ENCODE measurements at places on chromosomes 11 and 22. TPM values are rescaled to one million over a fixed set of nuclear protein-coding genes. Genes with fewer than 3 reads are reported as not detected.
A peak's percentile ranks its signal among the peaks of the same experiment; 100 is the strongest.

GRCh38 chr22:44365832-44366231 is 53.1 kb upstream of the SHISAL1 start:
- no peak for DNase-seq

DNA sequence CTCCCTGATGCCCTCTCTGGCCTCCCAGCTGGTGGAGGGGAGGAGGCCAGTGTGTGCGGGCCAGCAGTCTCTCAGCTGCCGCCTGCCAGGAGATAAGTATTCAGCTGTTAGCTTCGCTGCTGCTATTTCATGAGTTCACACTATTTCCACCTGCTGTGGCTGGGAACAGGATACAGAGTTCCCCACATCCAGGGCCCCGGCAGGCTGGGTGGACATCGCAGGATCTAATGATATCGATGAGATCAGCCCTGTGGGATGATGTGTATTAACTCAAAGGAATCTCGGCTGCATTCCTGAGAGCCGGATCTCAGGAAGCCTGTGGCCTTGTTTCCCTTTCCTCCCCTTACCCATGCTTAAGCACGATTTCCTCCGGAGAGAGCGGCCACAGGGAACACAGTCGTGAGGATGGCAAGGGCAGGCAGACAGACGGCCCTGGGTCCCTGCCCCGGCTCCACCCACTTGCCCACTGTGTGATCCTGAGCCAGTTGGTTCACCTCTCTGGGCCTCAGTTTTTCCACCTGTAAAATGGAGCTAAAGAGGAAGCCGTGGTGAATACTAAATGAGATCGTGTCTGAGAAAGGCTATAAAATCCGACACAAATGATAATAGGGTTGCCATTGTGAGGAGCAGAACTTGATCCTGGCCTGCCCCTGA is 6.5 kb upstream of the PVALB start:
- no peak for DNase-seq

GRCh38 chr22:46352276-46352675 is 16.8 kb downstream of the TRMU start:
- no peak for DNase-seq

DNA sequence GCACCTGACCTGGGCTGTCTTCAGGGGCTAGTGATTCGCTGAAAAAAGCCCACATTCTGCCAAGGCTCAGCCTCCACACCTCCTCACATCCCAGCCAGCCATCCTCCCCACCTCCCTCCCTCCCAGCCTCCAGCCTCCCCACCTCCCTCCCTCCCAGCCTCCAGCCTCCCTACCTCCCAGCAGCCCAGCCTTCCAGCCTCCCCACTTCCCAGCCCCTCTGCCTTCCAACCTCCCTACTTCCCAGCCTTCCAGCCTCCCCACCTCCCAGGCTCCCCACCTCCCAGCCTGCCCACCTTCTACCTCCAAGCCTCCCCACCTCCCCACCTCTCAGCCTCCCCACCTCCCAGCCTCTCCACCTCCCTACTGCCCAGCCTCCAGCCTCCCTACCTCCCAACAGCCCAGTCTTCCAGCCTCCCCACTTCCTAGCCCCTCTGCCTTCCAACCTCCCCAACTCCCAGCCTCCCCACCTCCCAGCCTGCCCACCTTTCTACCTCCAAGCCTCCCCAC is 33.7 kb upstream of the TH start:
- DNase-seq = no peak

GRCh38 chr22:38353701-38354100 is 36.5 kb upstream of the CSNK1E start:
- DNase-seq = no peak

- DNase-seq = no peak
Observed at GRCh38 chr11:34327804-34328631, 29.8 kb downstream of the ABTB2 start.

DNA sequence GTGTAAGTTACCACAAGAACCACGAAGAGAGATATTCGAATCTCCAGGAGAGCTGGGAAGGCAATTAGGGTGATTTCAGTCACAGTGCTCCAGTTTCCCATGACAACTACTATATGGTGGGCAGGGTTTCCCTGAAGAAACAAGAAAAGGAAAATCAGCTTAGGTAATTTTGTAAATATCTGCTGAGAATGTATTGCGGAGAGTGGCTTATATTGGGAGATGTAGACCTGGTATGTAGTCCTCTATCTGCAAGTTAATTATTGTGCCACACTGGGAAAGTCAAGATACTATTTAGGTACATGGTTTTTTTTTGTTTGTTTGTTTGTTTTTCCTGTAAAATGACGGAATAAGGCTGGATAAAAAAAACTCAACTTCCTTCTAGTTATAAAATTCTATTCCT is at the start of gene OR6M1:
Gene OR6M1 (minus strand): TSS at position 101 of the 400 bp plus-strand sequence. CDS start 0 bp downstream, at position 101.
- DNase-seq = no peak

GRCh38 chr11:44030996-44031395 is 16.8 kb upstream of the ACCSL start:
- DNase-seq = no peak

DNA sequence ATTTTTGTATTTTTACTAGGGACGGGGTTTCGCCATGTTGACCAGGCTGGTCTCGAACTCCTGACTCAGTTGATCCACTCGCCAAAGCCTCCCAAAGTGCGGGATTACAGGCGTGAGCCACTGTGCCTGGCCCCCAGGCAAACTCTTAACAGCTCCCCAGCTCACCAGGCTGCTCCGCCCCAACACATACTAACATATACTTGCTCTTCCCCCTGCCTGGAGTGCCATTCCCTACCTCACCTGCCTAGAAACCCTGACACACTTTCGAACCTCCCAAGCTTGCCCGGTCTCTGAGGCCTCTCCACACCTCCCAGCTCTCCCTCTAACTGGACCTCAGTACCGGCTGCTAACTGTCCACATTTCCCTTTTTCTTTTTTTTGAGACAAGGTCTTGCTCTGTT is 8.5 kb downstream of the MAP4K2 start:
- no peak for DNase-seq

GRCh38 chr11:123640677-123641494 is 13.5 kb downstream of the SCN3B start:
- peak; percentile 26 for DNase-seq

DNA sequence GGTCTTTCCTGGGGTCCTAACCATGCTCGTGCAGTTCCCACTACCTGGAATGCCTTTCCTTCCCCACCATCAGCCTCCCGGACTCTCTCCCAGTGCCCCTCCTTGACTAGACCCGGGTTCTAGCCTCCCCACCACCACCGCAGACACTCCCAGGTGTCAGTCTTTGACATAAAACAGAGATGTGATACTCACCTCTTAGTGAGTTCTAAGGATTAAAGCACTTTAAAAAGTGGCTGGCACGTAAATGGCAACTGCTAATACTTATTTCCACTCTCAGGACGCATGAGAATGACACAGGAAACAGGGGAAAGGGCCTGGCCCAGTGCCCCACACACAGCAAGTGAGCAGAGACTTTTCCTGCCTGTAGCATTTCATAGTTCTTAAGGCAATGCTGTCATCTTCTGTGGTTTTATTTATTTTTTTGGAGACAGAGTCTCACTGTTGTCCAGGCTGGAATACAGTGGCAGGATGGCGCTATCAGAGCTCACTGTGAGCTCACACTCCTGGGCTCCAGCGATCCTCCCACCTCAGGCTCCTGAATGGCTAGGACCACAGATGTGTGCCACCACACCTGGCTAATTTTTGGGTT is 1.9 kb upstream of the SLC25A45 start:
- peak; percentile 37 for DNase-seq

GRCh38 chr11:84289381-84289906 is 1003.3 kb upstream of the CCDC90B start:
- DNase-seq = no peak

- DNase-seq = no peak
Observed at GRCh38 chr22:49349841-49350381, 477.8 kb downstream of the BRD1 start.

DNA sequence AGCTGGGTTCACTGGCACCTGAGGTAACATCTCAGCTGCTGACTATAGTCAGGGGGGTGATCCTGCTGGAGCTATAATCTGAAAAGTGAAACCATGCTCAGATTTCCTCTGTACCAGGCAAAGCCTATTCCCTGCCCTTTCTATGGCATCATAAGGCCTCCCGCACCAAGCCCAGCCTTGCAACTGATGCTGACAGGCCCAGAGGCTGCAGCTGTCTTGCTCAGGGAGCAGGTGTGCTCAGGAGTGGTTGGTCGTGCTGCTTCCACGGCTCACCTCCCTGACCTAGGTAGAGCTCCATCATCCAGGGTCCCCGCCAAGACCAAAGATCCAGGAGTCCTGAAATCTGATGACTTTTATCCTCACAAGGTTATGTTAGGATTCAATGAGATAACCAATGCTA is 121.7 kb downstream of the FEZ1 start:
- DNase-seq = no peak

DNA sequence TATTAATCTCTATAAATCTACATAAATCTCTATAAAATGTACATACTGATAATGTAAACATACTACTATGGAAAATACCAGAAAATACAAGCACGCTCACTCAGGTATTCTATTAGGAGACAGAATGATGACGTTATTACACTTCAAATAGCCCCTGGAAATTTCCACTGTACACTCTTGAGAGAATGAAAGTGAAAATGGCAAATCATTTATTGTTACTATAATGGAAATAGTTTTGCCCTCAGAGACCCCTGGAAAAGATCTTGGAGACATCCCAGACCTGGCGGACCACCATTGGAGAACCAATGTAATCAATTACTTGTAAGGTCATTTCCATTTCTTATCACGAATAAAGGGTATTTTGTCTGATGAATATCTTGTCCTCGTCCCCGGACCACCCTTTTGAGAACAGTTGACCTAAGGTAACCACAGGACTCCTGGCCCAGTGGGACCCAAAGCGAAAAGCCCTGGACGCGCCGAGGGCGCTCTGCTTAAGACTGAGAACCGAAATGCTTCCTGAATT is 509 bp upstream of the PRRG4 start:
- DNase-seq = no peak

DNA sequence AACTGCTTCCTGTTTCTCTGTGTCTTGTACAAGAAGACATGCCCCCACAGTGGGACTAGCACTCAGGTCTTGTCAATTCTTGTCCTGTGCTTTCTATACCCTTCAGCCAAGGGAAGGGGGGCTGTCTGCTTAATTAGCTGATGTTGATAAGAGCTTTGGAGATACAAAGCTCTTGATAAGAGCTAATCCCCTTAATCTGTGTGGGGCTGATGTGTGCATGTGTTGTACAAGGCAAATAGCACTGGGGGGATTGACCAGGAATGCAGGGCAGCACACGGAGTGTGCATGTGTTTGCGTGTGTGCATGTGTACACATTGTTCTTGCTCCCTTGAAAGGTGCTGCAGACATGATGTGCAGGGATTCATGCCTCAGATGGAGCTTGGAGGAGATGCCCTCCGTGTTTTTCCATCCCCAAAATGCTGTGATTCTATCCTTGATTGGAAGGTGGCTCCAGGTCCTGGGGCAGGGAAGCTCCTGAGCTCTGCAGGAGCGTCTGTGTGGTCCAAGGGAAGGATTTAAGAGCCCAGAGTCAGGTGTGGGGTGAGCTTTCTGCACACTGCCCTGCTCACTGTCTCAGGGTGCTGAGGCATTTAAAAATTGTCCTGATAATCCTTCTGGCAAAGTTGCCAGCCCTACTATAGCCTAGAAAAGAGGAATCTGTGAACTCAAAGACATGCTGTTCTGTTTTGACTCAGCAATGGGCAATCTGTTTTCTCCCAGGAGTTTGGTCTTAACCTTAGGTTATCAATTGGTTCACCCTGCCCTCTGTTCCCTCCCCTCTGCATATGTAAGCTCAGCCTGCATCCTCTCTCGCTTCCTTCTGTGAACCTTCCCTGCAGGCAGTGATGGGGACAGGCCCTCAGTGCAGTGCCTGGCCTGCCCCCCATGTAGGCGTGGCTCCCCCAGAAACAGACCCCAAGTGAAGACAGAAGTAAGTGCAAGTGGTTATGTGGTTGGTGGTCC is 102.0 kb downstream of the GRIK4 start:
- no peak for DNase-seq

DNA sequence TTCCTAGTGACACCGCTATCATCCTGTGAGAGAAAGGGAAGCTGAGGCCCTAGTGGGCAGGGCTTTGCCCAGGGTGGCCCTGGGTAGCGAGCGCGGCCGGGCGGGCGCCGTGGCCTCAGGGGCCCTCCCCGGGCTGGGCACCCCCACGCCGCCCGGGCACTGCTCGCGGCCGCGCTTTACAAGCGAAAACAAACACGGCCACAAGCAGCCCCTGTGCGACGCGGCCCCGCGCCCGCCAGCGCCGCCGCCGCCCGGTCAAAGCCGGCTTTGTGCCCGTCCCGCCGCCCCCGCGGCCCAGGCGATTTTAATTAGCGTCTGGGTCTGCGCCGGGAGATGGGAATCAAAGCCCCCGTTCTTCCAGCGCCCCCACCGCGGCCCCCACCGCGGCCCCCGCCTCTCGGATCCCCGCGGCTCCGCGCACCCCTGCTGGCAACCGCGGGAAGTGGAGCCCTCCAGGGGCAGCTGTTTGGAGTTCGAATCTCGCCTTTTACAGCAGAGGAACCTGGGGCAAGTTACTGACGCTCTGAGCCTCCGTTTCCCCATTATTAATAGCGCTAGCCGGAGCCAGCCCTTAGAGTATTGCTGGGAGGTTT is 47.9 kb downstream of the CHRDL2 start:
- DNase-seq = no peak

DNA sequence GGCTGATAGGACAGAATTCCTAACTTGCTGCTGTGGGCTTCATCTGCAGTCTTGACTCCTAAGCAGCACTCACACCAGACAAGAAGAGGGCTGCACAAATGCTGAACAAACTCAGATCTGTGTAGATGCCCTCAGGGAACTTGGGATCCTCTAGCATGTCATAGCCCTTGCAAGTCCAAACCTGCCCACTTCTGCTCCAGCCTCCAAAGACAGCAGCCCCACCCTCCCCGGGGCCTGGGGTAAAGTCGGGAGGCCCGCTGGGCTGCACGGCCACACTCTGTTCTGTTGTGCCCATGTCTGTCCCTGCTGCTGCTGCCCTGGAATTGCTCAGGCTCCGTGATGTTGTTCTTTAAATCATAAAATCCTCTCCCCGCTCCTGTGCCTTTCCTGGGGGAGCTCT is 28.3 kb downstream of the DRD2 start:
- no peak for DNase-seq

POU2AF1 gene
- 16.8 TPM for total RNA-seq

C11orf24 gene
- 26.1 TPM for total RNA-seq

RHOD gene
- total RNA-seq = not detected

VSIG10L2 gene
- not detected for total RNA-seq

OR8G5 gene
- not detected for total RNA-seq

SPDYC gene
- total RNA-seq = not detected

MYRF gene
- 15.3 TPM for total RNA-seq

KDM4E gene
- not detected for total RNA-seq

TSPAN18 gene
- 1.9 TPM for total RNA-seq

SCO2 gene
- 2.8 TPM for total RNA-seq

ADM2 gene
- total RNA-seq = 0.26 TPM

Data from natural killer cell (primary cell).